ENCODE measurements at places on chromosomes 6 and 20.

DNA sequence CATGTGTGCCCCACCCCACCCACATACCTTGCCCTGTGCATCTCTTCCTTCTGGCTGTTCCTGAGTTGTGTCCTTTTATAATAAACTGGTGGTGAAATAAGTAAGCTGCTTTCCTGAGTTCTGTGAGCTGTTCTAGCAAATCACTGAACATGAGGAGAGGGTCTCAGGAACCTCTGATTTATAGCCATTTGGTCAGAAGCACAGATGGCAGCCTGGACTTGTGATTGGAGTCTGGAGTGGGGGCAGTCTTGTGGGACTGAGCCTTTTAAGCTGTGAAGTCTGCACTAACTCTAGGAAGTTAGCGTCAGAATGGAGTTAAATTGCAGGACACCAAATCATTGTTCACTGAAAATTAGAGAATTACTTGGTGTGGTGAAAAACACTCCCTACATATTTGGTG, 245.4 kb downstream of the LRFN2 start:
- no peak for DNase-seq

DNA sequence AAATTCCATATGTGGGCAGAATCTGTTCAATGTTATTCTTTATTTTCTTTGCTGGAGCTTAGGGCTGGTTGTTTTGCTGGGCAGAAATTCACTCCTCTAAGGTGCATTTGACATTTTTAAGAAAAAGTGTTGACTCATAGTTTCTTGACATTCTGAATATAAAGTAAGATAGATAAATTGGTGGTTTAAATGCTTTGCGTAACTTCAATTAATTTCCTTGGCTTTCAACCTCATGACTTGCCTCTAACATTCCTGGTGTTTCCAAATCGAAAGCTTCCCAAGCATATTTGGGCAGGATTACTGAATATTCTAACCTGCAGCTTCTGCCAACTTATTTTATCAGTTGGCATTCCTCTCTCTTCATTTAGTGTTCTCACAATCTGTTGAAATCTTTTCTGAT, 718.7 kb upstream of the ADGRB3 start:
- DNase-seq: no peak

DNA sequence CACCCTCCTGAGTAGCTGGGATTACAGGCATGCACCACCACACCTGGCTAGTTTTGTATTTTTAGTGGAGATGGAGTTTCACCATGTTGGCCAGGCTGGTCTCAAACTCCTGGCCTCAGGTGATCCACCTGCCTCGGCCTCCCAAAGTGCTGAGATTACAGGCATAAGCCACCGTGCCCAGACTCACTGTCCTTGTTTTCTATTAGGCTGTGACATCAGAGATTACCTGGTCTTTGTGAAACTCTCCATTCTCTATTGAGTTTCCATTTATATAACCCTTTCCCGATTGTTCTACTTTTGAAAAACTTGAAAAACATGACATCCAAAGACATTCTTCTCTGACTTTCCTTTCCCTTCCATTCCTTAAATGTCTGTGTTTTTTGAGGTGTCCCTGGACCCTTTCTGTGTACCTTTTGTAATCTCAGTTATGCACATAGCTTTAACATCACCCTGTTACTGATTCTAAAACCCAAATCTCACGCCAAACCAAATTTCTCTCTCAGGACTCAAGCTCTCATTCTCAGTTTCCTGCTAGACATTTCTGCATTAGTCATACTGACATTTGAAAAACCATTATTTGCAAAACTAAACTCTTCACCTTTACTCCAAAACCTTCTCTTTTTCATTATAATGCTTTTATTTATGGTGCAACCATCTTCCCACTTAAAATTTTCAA, 137.0 kb downstream of the KHDC1L start:
- no peak for DNase-seq

- DNase-seq: no peak
These were observed 8.3 kb downstream of the NCR2 start for GRCh38 chr6:41343641-41344187.

- no peak for DNase-seq
These were observed 4.2 kb downstream of the CDYL start for GRCh38 chr6:4780360-4780812.

GRCh38 chr6:133291671-133292070, 50.5 kb downstream of the EYA4 start:
- DNase-seq: no peak

- no peak for DNase-seq
These were observed 20.3 kb downstream of the SOX4 start for GRCh38 chr6:21613809-21614208.

DNA sequence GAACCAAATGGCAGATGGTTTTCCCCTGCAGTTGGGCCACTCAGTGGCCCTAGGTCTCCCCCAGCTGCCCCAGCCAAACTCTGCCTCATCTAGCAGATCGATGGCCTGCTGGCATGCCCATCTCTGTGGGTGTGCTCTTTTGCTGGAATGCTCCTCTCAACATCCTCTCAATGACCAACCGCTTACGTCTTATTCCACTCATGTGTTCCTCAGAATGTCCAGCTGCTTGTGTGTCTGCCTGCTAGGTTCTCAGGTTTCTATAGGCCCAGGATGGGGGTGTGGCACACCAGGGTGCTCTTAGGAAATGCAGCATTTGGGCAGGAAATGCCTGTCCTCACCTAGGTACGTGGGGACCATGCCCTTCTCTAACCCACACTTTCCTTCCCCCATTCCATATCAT, 509.9 kb upstream of the SYNCRIP start:
- DNase-seq: no peak

- DNase-seq: no peak
These were observed 21.0 kb downstream of the OGFRL1 start for GRCh38 chr6:71309656-71310055.

GRCh38 chr6:1187293-1188131, 124.4 kb upstream of the FOXQ1 start:
- DNase-seq: no peak

DNA sequence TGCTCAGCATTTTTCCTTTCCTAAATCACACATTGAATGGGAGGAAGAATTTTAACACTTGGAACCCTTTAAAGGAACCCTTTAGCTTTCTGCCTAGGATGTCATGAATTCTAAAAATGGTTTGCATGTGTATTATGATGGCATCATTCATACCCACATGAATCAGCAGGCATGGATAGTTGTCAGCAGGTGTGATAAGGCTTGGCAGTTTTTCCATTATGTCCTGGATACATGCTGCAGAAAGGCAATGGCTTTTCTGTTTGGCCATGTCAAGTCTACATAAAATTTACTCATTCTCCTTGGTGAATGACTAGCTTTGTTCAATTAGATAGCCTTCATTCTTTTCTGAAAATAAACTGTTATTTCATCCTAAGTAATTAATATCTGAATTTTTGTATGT, 353.7 kb downstream of the GRIK2 start:
- no peak for DNase-seq

- no peak for DNase-seq
These were observed 542.0 kb upstream of the RNF217 start for GRCh38 chr6:124420116-124420840.

DNA sequence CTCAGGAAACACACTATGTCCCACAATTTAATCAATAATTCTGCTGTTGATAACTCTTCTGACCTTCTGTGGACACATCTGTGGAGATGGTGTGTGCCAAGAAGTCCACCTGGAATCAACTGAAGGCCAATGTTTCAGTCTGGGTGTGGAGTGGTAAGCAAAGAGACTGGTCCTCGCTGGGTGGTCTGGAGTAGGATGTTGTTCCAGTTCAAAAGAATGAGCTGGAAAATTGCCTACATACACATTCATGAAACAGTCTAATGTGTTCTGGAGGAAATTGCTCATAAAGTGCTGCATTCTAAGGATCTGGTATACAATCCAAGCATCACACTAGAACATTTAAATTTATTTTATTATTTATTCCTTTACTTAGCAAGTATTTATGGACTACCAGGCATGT, 33.9 kb upstream of the TBX18 start:
- peak; percentile 57 for DNase-seq

- no peak for DNase-seq
These were observed 239.9 kb upstream of the CEP162 start for GRCh38 chr6:84467296-84467695.

DNA sequence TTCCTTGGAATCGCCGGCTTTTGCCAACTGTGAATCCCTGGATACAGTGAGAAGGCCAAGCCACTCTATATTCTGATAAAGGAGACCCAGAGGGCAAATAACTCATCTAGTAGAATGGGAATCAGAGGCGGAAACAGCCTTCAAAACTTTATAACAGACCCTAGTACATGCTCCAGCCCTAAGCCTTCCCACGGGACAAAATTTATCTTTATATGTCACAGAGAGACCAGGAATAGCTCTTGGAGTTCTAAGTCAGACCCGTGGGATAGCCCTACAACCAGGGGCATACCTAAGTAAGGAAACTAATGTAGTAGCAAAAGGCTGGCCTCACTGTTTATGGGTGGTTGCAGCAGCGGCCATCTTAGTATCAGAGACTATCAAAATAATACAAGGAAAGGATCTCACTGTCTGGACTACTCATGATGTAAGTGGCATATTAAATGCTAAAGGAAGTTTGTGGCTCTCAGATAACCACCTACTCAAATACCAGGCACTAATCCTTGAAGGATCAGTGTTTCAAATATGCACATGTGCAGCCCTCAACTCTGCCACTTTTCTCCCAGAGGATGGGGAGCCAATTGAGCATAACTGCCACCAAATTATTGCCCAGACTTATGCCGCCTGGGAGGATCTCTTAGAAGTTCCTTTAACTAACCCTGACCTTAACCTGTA, 29.5 kb downstream of the CEP85L start:
- peak; percentile 11 for DNase-seq

DNA sequence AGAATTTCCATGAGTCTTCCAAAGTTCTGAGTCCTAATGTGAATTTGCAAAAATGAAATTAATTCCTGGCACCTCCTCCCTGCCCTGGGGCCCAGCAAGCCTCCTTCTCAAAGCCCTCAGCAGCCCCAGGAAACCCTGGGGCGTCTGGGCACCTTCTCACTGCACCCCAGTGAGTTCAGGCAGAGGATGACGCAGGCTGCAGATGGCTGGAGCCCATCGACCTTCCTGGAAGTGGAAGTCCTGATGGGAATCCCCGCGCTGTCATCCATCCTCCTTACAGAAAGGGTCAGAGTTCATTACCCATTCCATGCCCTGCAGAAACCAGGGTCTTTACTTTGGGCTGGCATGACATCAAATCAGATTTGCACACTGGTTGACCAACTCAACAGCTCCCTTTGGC, 31.6 kb downstream of the DLL1 start:
- DNase-seq: no peak

GRCh38 chr6:38307740-38308139, 332.0 kb downstream of the BTBD9 start:
- DNase-seq: no peak
